Activated naive CD4-positive, alpha-beta T cell treated with anti-CD3 and anti-CD28 coated beads, Interleukin-2, amount 50 U/mL, for 72 hours (primary cell): ENCODE measurements at places on chromosomes 11 and 22.

DNA sequence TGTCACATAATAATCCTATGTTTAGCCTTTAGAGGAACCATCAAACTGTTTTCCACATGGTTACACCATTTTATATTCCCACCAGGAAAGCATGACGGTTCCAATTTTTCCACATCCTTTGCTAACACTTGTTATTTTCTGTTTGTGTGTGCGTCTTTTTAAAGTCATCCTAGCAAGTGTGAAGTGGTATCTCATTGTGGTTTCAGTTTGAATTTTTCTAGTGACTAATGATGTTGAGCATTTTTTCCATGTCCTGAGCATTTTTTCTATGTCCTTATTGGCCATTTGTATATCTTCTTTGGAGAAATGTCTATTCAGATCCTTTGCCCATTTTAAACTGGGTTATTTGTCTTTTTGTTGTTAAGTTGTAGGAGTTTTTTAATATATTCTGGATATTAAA lies 53.7 kb upstream of the DEPDC7 start:
- no peak for DNase-seq

GRCh38 chr22:36065462-36065774 lies 36.8 kb upstream of the RBFOX2 start:
- no peak for DNase-seq

- peak; percentile 87 for DNase-seq
These were observed 29.8 kb upstream of the EED start for GRCh38 chr11:86214710-86215109.

DNA sequence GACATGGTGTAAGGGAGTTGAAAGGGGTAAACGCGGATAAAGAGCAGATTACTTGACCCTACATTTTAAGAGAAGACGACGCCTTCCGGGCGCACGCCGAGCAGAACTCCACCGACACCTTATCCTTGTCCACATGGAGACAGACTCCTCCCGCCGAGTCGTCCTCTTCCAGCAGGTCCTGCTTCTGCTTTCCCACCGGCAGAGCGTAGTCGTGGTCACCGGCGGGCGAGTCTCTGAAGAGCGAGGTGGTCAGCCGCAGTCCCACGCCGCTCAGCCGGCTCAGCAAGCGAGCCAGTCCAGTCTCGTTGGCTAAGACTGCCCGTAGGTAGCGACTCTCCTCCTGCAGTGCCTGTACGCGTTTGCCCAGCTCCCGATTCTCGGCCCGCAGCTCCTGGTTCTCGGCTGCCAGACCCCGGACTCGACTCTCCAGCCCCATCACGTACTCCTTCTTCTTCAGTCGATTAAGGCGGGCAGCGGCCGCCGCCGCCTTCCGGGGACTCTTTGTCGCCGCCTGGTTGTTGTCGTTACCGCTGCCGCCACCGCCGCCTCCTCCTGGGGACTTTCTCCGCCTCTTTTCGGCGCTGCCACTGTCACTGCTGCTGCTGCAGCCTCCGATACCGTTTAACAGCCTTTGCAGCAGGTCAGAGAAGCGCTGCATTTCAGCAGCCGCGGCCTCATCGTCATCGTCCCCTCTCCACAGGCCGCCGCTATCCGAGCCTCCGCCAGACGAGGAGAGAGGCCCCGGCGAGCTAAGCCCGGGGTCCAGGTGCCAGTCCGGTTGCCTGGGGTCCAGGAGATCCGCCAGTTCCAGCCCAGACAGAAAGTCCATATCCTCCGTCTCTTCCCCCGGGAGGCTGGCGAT lies 945 bp downstream of the CREBZF start:
- peak; percentile 83 for DNase-seq

DNA sequence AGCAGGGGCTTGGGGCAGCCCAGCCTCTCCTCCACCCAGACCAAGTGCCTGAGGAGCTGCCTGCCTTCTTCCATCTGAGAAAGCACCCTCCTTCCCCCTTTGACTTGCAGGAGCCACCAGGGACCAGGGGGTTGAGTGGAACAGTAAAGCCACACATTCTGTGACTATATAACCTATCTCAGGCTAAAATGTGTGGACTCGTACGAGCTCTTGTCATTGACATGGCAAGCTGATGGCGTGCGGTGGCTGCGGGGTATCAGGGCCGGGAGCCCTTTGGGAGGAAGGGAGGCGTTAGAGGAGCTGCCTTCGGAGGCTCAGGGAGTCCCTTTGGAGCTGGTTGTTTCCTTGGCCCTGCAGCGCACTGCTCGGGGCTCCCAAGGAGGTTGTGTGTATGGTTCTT lies 84.5 kb downstream of the CEP164 start:
- DNase-seq: no peak

DNA sequence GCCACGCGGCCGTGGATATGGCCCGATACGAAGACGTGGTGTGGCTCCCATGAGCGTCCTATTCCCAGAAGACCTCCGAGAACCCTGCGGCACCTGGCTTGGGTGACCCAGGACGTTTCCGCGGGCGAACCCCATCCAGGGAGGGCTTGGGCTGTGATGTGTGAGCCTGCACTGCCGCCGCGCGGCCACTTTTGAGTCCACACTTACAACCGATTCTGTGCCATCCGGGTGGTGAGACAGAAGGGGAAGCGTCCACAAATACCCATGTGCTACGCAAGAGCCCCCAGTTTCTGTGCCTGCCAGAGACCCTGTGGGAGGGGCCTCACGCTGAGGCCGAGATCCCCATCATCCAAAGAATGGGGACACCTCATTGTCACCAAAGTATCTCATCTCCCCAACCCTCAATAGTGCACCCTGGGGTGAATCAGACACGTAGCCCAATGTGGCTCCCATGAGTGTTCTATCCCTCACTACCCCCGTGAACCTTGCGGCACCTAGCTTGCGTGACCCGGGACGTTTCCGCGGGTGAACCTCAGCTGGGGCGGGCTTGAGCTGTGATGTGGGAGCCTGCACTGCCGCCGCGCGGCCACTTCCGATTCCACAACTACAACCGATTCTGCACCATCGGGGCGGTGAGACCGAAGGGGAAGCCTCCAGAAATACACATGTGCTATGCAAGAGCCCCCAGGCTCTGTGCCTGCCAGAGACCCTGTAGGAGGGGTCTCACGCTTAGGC lies 4.6 kb upstream of the H19 start:
- no peak for DNase-seq

DNA sequence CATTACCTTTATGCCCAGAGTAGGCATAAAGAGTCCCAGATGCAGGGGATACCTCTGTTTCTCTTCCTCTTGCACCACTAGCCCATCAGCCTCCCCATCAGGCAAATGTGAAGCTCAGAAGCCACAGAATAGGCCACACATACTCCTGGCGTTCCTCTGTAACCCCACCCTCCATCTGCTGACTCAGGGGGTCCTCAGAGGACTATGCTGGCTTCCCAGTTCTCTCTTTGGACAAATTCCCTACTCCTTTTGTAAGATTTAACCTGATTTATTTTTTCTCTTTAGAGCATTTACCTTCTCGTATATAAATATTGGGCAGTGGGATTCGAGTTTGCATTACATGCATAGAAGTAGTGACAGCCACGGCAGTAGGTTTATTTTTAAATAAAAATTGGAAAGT lies 262.3 kb upstream of the CADM1 start:
- no peak for DNase-seq

DNA sequence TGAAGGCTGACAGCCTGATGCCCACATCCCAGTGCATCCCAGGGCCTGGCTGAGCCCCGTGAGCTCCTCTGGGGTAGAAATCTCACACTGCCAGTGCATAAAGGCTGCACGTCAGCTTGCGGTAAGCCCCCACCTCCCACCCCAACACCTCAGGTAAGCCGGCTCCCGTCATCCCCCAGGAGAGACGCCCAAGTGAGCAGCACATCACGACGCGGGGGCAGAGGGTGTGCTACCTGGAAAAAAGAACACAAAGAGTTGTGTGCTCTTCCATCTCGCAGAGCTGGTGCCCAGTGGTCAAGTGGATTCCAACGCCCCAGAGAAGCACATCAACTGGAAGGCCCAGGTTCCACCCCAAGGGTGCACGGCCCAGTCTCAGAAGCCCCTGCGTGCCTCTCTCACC lies 50.0 kb downstream of the IGSF9B start:
- no peak for DNase-seq

- no peak for DNase-seq
These were observed 21.7 kb upstream of the TNRC6B start for GRCh38 chr22:40156001-40156516.

GRCh38 chr11:128057786-128058395 lies 529.5 kb downstream of the ETS1 start:
- no peak for DNase-seq

DNA sequence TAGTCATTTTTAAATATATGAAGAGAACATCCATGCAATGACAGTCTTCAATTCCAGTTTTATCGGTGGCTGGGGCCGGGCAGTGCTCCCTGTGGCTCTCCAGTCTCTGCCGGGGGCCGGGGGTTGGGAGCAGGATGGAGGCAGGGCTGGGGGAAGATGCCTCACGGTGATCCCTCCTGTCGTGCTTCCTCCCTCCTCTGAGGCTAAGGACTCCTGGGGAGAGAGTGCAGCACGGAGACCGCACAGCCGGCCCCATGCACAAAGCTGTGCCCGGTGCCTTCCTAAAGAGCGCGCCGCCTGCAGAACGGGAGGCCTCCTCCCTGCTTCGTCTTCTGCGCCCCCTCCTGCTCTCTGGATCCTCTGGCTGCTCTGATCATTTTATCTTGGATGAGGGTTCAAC lies 20.5 kb downstream of the GAL start:
- DNase-seq: no peak

GRCh38 chr22:31089160-31090100 lies 8.3 kb downstream of the SMTN start:
- no peak for DNase-seq

DNA sequence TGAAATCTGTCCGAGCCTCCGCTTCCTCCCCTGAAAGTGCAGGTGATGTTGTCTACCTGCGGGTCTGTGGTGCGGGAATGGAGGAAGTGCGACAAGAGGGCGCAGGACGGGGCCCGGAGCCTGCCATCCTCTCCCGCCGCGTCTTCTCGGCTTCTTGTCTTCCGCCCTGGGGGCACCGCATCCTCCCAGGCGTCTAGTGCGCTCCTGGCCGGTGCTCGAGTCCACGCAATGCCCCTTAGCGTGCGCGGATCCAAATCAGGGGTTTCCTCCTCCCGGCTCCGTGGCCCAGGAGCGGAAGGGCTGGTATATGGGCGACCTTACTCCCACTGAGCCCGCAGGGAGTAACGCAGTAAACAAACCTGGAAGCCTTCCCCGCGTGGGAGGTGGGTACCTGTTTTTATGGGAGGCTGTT lies 405 bp downstream of the SFI1 start:
- DNase-seq: peak; percentile 71

- DNase-seq: no peak
These were observed 42.5 kb downstream of the MCM5 start for GRCh38 chr22:35442471-35442870.

DNA sequence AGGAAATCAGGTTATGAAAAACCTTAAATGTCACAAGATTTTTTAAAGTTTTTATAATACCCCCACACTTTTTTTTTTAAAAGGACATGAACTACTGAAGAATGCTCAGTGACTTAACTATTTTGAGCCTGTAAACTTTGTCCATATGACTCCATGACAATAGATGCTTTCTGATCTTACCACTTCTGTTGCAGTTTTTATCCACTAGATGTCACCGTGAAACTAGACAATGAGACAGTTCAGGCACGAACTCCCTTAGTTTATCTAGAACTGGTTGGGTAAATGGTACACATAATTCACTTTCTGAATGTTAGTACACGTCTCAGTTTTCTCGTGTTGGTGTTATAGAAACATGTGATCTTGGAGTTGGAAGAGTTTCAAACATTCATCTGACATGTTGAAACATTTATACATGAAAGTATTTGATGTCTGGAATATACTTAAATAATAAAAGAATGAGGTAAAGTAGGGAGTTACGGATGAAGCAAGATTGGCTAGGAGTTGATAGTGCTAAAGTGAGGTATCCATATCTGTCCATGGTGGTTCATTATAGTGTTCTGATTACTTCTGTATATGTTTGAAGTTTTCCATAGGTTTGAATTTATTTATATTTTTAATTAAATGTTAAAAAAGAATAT lies 8.1 kb downstream of the CCDC15 start:
- peak; percentile 12 for DNase-seq

- no peak for DNase-seq
These were observed 93.8 kb upstream of the LMO1 start for GRCh38 chr11:8357505-8357888.

- DNase-seq: no peak
These were observed 17.8 kb downstream of the TMEM121B start for GRCh38 chr22:17103351-17103750.

DNA sequence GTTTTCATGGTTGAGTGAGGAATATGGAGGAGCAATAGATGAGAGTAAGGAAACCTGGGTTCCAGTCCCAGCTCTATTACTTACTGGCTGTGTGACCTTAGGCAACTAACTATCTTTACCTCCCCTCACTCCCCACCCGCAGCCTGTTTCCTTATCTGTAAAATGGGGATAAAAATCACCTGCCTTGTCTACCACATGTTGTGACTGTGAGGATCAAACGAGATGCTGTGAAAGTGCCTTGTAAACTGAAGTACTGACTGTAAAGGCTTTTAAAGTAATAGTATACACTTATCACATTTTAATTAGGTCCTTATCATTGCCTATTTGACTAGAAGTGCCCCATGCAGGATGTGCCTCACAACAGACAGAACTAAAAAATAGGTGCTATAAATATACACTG lies 18.9 kb upstream of the PPP2R1B start:
- DNase-seq: no peak

DNA sequence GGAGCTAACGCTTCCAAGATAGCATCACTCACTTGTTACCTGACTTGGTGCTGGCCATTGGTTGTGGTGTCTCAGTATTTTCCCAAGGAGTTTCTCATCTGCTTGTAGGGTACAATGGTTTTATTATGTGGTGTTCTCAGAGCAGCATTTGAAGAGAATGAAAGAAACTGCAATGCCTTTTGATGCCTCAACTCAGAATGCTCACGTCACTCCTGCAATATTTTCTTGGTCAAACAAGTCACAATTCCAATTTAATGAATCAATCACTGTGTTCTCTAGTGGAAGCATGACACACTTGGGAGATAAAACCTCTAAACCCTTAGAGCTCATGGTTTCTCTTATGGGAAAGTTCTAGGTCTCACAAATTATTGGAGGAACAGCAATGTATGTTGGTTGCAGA lies 2.0 kb upstream of the OR5D14 start:
- DNase-seq: no peak

- DNase-seq: no peak
These were observed 829.6 kb downstream of the KCNA4 start for GRCh38 chr11:29187215-29187614.

- DNase-seq: no peak
These were observed 8.8 kb downstream of the ZW10 start for GRCh38 chr11:113764527-113765219.

DNA sequence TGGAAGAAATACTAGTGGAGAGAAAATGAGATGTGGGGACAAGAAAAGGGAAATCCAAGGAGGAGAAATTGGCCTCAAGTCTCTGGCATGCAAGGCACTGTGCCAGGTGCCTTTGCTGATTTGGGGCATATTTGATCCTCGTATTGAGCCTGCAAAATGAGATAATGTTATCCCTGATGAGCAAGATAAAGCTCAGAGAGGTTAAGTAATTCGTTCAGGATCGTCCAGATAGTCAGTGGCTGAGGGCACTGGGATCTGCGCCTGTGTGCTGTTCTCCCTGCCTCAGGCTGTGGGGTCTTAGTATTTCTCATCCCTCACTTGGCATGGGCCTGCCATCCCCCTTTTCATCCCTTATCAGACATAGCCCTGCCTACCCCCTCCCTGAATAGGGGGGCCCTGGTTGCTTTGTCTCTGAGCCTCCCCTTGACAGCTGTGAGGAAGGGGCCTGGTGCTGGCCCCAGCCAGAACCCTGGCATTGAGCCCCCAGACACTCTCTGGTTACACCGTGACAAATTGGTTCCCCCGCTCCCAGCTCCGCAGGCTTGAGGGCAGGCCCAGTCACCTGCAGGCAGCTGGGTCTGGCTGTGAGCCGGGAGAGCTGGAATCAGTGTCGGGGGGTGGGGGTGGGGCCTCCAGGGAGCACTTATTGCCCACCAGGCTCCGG lies 85.7 kb downstream of the NECTIN1 start:
- no peak for DNase-seq
